Osteocyte (in vitro differentiated cells): ENCODE measurements at places on chromosomes 1 and 21. TPM values are rescaled to one million over a fixed set of nuclear protein-coding genes. Genes with fewer than 3 reads are reported as not detected.

GRCh38 chr1:212110617-212111016, 75.1 kb downstream of the DTL start:
- no peak for DNase-seq

GRCh38 chr1:20597650-20598049, 8.8 kb downstream of the CDA start:
- DNase-seq: no peak

DNA sequence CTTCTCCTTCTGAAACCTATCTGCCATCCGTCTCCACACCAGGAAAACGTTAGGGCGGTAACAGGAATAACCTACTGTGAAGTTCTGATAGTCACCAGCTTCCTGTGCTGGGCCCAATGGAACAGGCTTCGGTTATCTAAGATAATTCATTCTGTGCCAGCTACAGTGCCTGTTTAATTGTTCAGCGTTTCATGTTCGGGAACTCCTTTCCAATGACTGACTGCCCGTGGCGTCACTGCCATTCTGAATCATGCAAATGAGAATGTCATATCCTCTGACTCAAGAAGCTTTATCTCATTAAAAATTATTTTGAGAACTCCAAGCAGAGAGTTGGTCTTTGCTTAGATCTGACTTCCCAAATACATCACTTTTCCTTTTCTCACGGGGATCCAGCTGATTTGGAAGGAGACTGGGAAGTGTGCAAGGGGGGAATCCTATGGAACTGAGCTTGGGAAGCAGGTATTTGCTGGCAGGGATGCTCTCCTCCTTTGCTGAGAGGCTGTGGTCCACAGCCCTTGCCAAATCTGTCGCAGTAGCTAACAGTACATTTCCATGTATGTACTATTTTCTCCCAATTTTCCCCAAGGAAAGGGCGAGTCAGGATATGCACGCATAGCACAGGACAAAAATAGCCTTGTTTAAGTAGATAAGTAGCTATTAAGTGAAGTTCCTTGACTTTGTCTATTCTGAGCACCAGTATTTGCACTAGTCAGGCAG, 358.7 kb downstream of the LTN1 start:
- DNase-seq: no peak

DNA sequence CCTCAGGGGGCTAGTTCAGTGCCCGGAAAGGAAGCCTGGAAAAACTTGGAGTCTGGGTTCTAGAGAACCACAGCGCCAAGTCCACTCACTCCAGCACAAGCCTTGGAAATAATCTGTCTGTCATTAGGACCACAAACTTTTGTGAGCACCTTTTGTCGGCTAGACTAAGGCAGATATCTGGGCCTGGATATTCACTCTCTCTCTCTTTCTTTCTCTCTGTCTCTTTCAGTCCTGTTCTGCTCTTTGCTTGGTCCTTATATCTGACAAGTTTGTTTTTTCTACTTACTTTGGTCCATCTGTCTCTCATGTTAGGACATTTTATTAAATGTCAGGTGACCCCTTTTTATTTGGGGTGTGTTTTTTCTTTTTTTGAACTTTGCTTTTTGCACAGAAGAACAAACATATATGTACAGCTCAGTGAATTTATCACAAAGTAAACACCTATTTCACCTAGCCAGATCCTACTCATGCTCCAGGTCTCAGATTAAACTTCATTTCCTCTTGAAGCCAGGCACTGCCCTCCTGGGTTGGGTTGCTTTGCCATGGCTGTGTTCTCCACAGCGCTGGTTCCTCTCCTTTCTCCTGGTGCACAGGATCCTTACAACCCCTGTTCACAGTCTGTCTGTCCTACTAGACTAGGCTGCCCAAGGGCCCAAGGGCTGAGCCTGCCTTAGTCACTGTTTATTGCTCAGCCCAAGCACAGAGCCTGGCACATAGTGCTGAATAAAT, 40.8 kb downstream of the TCEANC2 start:
- DNase-seq: no peak

DNA sequence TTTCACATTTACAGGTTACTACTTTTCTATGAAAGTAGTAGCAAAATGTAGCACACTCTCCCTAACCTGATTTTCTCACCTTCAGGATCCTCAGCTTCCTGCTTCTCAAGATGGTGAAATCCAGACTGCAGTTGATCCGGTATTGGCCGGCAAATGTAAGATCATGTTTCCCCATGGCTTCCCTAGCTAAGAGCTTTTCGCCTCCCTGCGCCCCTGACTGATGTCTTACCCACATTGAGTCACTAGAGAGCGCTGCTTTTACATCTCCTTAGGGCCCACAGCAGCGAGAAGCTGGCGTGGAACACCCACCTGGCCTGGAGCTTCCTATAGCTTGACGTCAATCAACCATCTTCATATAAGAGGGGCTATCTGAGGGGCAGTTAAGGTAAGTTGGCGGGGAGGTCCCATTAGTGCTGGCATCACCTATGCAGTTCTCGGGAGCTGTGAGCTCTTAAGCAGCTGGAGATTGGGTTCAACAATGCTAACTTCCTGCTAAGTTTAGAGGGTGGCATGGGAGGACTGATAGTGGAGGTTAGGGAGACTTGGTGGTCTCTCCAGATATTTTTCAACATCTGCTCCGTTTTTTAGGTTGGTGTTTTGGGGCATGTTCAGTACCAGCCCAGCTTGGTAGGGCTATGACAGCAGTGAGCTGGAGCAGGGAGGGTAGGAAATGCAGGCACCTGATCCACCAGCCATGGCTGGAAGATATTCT, 5.5 kb downstream of the PTPN7 start:
- DNase-seq: no peak

The C1orf116 gene
- not detected in 2 replicates for total RNA-seq

The HPCAL4 gene
- total RNA-seq: not detected in 2 replicates
